Epithelial cell of alveolus of lung (primary cell): ENCODE measurements at places on chromosomes 7 and 10. TPM values are rescaled to one million over a fixed set of nuclear protein-coding genes. Genes with fewer than 3 reads are reported as not detected.

ODAD2 gene
- 0.52 and 0.64 TPM in 2 replicates for total RNA-seq

HOXA13 gene
- total RNA-seq = not detected in 2 replicates

RTKN2 gene
- 1.7 and 2.7 TPM in 2 replicates for total RNA-seq

SPDYE9 gene
- total RNA-seq = not detected in 2 replicates

MYOZ1 gene
- 0.39 TPM in 1 of 2 replicates, not detected in the other for total RNA-seq

BCL7B gene
- 42.0 and 45.7 TPM in 2 replicates for total RNA-seq

TAS2R3 gene
- 1.1 TPM in 1 of 2 replicates, not detected in the other for total RNA-seq

SERPINE1 gene
- total RNA-seq = 85.0 and 3,652 TPM in 2 replicates
